Tibial nerve (tissue), 4 donors: ENCODE measurements at places on chromosomes 7 and 10.

DNA sequence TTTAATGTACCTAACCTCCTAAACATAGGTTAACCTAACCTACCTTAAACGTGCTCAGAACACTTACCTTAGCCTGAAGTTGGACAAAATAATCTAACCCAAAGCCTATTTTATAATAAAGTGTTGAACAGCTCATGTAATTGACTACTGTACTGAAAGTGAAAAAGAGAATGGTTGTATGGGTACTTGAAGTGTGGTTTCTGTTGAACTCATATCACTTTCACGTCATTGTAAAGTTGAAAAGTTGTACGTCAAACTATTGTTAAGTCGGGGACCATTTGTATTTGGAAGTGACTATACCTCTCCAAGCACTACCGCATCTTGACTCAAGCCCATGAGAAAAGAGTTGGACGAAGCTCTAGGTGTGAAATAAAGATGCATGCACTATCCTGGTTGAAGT lies 37.9 kb upstream of the ASAH2 start:
- DNase-seq = no peak

DNA sequence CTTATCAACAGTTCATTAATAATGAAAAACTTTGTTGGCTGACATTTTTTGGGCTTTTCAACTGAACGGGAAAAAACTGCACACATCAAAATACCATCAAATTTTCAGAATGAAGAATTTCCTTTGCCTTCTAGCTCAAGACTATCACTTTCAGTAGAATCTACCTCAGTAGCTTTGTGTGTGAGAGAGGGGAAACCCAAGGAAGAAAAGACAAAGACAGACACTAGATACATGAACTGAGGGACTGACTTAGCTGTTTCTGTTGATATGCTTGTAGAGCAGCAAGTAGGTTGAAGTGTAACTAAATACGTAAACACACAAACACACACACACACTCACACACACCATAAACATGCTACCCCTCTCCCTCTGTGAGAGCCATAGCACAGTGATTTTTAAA lies 257.1 kb downstream of the CDK14 start:
- DNase-seq = no peak

GRCh38 chr10:63264617-63265221 lies 131.6 kb downstream of the NRBF2 start:
- no peak for DNase-seq

- no peak for DNase-seq
Observed at GRCh38 chr7:121480058-121480457, 84.0 kb upstream of the FAM3C start.

DNA sequence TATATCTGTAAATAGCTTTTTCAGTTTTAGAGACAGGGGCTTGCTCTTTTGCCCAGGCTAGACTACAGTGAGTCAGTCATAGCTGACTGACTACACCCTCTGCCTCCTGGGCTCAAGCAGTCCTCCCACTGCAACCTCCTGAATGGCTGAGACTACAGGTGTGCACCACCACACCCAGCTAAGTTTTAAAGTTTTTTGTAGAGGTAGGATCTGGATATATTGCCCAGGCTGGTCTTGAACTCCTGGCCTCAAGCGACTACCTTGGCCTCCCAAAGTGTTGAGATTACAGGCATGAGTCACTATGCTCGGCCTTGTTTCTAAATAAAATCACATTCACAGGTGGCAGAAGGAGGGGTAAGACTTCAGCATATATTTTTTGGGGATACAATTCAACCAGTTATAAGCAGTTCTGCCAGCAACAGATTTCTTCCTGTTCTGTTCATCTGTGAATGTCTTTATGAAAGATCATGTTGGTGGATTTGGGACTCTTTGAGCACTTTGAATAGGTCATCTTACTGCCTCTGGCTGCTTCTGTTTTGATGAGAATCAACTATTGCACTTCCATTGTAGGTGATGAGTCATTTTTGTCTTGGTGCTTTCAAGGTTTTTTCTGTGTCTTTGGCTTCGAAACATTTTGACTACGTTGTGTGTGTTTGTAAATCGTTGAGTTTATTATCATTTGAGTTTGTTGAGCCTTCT lies 15.7 kb downstream of the RBM33 start:
- DNase-seq = no peak

DNA sequence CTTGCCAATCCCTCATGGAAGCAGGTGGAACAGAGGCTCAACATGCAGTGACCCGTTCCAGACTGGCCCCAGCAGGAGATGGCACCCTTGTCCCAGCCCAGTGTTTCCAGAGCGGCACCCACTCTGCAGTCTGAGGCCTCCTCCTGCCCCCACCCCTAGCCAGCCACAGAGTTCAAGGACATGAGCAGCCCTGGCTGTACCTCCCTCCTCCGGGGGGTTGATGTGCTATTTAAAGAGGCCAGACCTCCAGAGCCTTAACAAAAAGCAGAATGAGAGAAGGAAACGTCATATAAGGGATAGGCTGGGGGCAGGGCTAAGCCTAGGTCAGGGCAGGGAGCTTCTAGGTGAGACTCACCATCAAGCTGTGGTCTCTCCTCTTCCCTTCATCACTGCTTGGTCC lies 115.7 kb upstream of the NANOS1 start:
- no peak for DNase-seq

DNA sequence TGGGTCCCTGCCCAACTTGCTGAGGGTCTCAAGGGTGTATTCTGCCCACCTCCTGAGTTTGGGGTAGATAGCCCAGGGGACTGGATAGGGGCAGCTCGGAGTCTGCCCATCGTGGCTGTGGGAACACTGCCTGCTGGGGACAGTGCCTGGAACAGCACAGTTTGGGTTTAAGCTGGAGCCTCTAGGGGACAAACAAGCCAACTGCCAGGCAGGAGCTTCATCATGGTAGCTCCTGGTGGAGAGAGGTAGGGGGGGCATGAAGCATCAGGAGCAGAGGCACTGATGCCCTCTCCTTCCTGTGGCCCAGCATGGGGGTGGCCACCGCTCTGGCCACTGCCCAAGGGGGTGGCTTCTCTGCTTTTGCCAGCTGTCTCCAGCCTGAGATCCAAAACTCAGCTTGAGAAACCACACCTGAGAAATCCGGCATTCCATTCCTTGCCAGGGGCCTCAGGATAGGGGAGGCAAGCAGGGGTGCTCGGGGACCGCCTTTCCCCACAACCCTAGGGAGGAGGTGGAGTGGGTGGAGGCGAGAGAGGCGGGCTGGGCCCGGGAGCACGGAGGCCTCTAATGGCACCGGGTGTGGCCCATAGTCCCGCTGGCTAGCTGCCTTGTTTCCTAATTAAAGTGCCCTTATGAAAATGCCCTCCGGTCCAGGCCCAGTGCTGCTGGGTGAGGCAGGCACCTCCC lies 47.6 kb downstream of the UNC5B start:
- DNase-seq = no peak

DNA sequence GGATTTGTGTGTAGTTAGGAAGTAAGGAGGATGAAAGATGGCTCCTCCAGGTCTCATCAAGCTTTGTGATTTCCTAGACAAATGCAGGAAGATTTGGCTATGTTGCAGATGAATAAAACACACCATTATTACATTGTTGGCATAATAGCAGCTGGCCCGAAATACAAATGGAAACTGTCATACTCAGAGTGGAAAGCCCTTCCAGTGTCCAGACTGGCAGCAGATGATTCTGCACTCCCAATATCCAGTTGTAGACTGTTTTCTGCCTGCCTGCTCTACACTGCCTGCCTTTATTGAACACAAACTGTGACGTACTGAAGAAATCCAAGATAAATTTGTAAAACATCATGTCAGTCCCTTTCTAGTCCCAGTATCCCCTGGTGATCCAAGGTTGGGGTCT lies 99.7 kb upstream of the FZD1 start:
- no peak for DNase-seq

GRCh38 chr7:147245274-147245673 lies 1128.7 kb downstream of the CNTNAP2 start:
- no peak for DNase-seq

DNA sequence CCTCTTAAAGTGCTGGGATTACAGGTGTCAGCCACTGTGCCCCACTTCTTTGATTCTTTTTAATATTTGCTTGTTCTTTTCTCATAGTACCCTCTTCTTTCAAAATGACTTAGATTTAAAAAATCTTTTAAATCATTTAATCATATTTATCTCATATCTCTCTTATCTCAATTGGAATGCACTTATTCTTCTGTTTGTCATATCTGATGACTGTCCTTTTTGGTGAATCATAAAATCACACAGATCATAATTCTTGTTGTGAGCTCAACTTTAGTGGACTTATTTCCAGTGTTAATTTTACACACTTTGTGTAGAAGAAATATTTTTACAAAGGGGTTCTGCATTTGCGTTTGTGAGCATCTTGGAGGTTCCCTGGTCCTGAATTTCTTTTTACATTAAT lies 220.3 kb upstream of the SLC26A5 start:
- DNase-seq = no peak

GRCh38 chr7:79199961-79200360 lies 253.5 kb downstream of the MAGI2 start:
- no peak for DNase-seq

DNA sequence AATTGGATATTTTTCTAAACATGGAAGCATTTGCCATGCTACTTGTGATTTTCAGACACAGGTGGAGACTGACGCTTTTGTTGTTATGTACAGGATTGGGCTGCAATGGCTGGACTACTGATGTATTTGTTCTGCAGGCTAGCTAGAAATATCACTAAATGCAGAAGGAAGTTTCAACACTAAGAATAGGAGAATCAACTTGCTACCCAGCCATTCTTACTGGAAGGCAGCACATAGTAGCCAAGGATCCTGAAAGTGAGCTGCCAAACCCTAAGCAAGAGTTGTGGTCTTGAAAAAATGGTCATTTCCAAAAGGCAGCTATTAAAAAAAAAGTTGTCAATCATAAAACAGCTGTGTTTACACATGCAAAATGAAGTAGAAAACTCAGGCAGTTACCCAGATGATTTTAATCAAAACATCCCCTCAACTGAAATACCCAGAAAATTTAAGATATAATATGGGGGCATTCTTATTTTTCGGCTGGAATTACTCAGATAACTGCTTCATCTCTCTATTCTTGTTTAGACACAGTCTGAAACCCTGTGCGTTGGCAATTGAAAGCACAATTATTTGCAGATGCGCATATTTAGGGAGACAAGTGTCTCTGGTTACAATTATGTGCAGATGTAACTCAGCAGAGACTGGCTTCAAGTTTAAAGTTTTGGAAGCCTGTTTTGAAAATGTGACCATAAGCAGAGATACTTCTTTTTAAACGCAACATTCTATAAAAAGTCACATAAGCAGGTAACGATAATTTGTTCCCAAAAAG lies 31.2 kb downstream of the GFRA1 start:
- no peak for DNase-seq

- peak; percentile 41 for DNase-seq
Observed at GRCh38 chr10:75400771-75401568, 594 bp downstream of the ZNF503 start.

GRCh38 chr7:79451580-79451979 lies 1.9 kb downstream of the MAGI2 start:
- no peak for DNase-seq

DNA sequence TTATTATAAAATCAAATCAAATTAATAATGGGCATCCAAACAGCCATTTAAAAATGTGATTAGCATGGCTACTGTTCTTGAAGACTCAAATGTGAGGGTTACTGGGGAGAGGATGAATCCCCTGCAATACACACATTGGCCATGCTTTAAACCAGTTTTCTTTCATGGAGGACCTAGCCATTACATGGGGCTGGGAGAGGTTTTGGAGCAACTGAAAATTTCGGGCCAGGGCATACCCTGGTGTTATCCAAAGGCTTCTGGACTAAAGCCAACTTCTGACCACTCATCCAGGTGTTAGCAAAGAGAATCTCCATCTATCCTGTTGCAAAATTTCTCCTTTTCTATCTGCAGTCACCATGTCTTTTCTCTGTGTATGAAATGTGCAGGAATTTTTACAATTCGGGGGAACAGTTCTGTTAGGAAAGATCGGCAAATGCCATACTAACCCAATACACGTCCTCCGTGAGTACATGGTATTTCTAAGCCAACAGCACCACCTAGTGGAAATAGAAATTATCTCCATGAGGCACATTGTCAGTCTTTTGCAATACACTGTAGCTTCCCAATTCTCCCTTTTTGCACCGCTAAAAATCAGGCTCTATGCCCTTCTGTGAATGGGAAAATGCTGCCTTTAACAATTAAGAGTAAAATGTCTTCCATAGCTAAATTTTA lies 47.0 kb upstream of the ZNF107 start:
- DNase-seq = no peak

- no peak for DNase-seq
Observed at GRCh38 chr7:133303931-133304330, 51.1 kb downstream of the EXOC4 start.

DNA sequence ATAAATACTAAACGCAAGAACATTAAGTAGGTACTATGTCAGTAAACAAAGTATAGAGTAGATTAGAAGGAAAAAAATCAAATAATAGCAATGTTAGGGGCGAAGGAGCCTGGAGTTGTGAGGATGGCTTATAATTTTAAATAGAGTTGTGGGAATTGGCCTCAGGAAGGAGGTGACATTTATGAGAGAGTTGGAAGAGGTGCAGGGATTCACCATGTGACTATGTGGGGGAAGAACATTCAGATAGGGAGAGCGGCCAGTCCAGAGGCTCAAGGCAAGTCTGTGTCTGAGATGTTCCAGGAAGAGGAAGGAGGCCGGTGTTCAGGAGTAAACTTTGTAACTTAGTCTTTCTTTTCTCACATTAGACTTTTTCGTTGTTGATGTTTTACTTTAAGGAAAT lies 778.6 kb upstream of the C7orf33 start:
- DNase-seq = no peak

DNA sequence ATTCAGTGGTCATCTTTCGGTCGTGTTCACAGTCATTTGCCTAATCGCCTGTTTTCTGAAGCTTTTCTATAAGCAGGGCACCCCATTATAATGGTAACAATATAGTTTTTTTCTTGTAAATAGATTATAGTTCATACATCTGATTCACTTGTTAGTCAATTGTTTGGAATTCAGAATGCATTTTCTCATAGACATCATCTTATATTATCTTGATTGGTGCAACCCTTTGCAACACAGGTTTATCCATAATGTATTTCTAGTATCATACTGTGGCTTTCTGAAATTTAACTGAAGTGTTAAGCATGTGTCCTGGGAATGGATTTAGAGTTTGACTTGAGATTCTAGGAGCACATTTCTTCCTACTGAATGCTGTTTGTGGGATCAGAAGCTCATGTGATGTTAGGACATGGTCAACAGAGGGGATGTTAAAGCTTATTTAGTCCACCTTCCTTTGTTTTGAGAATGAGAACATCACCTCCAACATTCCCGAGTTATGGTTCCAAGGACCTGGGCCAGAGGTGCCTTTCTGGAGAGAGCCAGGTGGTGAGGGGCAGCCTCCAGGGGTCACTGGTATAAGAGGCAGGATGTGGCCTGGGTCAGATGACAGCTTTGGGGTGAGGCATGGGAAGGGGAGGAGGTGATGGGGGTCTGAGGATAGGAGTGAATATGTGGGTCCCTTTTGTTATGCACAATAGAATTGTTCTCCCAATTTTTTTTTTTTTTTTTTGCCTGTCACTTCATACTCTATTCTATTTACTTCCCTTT lies 415.6 kb downstream of the EXOC4 start:
- no peak for DNase-seq

GRCh38 chr7:138668946-138669345 lies 32.2 kb downstream of the SVOPL start:
- no peak for DNase-seq

- DNase-seq = no peak
Observed at GRCh38 chr7:99012722-99013121, 131.2 kb downstream of the SMURF1 start.
